ENCODE measurements at places on chromosomes 1 and 21. TPM values are rescaled to one million over a fixed set of nuclear protein-coding genes. Genes with fewer than 3 reads are reported as not detected.

DNA sequence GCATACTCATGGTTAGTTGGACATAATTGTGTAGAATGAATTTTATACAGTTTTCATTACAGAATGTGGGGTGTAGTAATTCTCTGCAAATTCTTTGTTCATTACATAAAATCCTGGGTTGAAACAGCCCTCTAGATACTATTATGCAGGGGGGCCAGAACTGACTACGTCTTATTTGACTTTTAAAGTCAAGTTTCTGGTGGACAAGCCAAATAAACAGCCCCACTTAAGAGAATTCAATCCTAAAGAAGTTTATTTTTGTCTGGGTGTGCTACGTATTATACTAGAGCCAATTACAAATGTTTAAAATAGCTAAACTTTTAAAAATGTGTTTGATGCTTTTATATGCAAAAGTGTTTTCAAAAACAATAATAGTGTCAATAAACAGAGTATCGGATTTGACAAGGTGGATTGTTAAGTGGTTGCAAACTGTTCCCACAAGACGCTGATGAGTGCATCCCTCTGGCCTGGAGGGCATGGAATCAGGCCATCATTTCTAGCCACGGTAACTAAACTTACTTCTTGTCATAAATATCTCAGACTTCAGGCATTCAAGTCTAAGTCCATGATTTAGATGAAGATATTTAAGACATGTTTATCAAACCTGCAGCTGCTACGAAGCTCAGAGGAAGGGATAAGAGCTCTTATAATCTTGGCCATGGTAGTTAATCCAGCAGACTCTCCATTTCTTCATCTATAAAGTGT lies 646.3 kb downstream of the KIF26B start:
- DNase-seq, result no peak

Gene KRTAP21-1
- total RNA-seq, result not detected

DNA sequence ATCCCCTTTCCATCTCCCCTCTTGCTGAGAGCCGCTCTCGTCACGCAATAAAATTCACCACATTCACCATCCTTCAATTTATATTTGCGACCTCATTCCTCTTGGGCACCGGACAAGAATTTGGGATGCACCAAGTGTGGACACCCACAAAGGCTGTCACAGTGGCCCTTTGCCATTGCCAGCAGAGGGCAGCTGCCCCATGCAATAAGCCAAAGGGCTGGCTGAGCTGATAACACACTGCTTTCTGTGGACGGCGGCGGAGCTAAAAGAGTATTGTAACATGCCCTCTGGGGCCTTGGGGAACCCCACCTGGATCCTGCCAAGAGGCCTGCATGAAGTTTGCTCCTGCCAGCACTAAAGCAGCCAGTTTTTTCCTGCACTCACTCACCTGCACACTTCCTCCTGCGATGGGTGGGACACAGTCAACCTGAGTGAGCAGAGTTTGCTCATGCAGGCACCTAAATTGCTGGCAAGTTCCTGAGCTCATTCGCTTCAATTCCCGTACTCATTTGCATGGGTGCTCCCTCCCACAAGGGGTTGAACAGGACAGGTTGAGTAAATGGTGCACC lies 792.3 kb upstream of the ADAMTS5 start:
- no peak for DNase-seq

DNA sequence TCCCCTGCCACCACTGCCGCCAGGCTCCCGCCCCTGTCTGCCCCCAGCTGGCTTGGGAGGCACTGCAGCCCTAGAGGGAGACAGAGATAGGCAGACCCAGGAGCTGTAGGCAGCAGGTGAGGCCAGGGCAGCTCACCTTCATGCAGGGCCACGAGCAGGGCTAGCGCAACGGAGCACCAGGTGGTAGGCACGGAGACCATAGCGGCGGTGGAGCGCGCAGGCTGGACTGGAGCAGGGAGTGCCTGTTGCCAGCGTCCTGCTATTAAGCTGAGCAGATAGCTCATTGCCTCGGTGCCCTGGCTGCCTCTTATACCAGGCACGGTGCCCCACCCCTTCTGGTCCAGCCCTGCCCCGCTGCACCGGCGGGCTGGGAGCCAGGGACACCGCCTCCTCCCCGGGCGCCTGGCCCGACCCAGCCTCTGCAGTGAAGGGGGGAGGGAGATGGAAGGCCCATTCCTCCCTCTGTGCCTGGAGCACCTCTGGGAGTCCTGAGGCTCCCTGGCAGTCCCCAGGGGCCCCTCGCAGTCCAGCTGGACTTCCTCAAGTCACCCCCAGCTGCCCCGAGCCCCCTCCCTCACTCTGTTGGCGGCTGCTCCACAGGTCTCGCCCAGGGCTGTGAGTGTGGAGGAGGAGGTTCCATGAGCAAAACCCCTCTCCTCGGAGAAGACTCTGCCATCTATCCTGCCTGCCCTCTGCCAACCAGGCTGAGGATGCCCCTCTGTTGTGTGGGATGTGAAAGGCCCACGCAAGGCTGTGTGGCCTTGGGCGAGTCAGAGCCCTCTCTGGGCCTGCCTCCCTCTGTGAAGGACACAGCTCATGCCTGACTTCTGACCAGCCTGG lies at the start of gene EDN2:
EDN2 (minus strand) TSS at position 282 of the 840 bp plus-strand sequence; CDS start at position 200, 82 bp downstream.
- peak; percentile 34 for DNase-seq

Gene SPATA1
- total RNA-seq, result 2.2 TPM

DNA sequence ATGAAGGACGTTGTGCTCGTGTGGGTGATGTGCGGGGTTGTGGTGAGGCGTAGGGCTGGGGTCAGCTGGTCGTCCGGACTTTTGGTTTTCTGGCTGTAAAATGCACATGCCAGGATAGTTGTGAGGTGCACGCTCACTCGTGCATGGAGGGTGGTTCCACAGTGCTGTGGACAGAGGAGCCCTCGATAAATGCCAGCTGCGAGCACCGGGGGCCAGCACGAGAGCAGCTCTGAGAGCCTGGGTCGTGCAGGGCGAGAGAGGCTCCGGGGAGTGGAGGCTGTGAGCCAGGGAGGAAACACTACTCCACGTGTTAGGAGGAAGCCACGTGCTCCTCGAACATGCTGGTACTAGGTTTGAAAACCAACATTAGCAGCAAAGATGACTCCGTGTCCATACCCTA lies 39.4 kb downstream of the COL18A1 start:
- DNase-seq, result no peak

DNA sequence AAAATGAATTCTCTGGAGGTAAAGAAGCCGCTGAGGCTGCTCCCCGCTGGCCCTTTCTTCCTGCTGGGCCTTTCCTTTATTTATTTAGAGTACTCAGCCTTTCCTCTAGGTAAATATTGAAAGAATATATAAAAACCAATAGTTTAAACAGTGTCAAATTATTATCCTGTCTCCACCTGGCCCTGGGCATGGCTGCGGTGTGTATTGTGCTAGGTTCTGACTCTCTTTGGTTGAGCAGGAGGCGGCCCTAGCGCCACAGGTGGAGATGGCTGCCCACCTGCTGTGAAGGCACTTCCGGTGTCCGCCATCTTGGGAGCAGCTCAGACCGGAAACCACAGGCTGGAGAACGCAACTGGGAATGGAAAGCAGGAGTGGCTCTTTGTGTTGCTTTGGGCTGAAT lies 29.0 kb upstream of the CLDN14 start:
- DNase-seq, result no peak

- DNase-seq, result no peak
Observed at GRCh38 chr21:33495743-33496142, 4.2 kb upstream of the DNAJC28 start.
